ENCODE measurements at places on chromosomes 3 and 15.

- DNase-seq: no peak
These were observed 13.0 kb upstream of the RAMAC start for GRCh38 chr15:82972990-82973389.

GRCh38 chr15:62485170-62485720 is 320.2 kb upstream of the C2CD4B start:
- no peak for DNase-seq

- no peak for DNase-seq
These were observed 71.7 kb downstream of the ANKRD28 start for GRCh38 chr3:15726043-15726442.

- DNase-seq: no peak
These were observed 189.8 kb downstream of the NTRK3 start for GRCh38 chr15:88066636-88067330.

DNA sequence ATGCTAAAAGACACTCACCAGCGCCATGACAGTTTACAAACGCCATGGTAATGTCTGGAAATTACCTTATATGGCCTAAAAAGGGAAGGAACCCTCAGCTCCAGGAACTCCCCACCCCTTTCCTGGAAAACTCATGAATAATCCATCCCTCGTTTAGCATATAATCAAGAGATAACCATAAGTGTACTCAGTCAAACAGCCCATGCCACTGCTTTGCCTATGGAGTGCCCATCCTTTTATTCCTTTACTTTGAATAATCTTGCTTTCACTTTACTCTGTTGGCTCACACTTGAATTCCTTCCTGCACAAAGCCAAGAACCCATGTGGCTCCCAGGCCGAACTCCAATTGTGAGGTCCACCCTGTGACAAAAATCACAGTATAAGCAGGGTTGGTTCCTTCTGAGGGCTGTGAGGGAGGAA is 19.1 kb upstream of the FSTL1 start:
- no peak for DNase-seq

DNA sequence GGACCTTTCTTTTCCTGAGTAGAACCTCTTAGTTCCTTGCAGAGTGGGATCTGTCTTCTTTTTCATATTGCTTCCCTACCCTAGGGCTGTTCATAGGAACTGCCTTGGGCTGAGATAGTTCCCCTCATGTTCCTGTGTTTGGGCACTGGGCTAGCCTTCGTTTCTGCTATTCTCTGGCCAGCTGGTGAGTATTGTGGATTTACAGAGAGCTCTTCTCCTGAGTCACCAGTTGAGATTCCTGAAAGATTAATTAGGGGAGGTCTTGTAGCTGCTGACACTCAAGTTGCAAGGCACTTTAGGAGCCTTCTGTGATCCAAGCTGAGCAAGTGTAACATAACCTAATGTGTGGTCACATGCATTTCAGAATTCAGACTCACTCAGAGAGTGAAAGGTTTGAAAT is 30.7 kb downstream of the CHD2 start:
- no peak for DNase-seq

All from stimulated activated CD4-positive, alpha-beta T cell treated with anti-CD3 and anti-CD28 coated beads, TNF-alpha, amount 100 ng/mL, for 48 hours (primary cell).